ENCODE measurements at places on chromosomes 5 and 9.

- DNase-seq = no peak
Observed at GRCh38 chr5:146516151-146516475, at the start of gene GPR151. GPR151 (minus strand) TSS chr5:146516190; CDS start chr5:146516113, 77 bp downstream.

DNA sequence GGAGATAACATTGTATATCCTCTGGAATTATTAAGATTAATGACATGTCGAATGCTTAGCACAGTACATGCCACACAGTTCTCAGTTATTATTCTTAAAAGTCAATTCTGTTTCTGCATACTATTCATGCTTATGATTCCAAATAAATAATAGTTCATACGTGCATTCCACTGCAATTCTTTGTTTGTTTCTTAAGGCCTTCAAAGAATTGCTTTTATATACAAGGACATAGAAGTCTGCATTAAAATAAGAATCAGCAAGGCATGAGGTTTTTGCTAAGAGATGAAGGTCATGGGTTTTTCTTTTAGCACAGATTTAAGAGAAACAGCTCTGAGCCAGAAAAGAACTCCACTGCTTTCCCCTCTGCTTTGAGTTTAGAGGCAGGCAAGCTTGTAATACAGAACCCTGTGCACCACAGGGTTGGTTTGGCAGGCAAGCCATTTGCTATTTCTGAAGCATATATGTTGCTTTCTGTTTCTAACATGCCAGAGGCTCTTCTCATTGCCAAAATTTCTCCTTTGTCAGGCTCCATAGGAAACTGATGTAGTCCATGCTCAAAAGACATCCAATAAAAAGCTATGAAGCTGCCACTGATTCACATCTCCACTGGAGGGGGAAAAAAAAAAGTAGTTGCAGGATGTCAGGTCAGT lies 420.6 kb upstream of the TYRP1 start:
- no peak for DNase-seq

- DNase-seq = no peak
Observed at GRCh38 chr5:60597572-60598320, 102.2 kb downstream of the DEPDC1B start.

- no peak for DNase-seq
Observed at GRCh38 chr5:157328277-157328912, 62.5 kb downstream of the CYFIP2 start.

GRCh38 chr9:134923466-134923865 lies 5.8 kb upstream of the FCN1 start:
- DNase-seq = no peak

GRCh38 chr5:68282001-68282400 lies 66.4 kb downstream of the PIK3R1 start:
- DNase-seq = no peak

DNA sequence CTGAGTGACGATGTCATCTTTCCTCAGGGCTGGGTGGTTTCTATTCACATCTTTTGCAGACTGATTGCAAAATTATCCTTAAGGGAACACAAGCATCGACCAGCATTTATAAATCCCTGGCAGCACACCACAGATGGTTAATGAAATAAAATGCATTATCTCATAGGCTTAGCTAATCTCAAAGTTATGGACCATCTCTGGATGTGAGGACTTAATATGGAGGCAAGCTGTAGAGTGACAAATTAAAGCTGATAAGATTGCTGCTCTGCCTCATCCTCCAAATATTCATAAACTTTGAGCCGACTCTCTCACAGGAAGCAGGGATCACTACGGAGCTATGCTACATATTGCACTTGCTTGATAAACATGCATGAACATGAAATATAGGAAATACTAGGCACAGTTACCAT lies 663.2 kb upstream of the RGMB start:
- DNase-seq = no peak

DNA sequence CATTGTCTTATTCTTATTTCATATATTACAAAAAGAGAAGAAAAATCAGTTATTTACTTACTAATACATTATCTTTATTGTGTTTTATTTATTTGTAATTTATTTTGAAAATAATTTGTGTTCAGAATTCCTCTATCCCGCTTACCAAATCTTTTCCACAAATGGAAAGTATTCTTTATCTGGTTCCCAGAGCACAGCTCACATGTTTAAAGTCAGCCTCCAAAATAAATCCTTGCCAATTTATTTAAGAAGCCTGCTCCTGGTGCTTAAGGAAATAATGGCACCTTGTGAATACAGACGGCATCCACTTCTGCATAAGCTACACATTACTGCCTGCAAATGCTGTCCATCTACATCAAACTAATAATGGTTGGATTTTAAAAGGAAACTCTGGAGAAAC lies 435.4 kb downstream of the MTRR start:
- no peak for DNase-seq

DNA sequence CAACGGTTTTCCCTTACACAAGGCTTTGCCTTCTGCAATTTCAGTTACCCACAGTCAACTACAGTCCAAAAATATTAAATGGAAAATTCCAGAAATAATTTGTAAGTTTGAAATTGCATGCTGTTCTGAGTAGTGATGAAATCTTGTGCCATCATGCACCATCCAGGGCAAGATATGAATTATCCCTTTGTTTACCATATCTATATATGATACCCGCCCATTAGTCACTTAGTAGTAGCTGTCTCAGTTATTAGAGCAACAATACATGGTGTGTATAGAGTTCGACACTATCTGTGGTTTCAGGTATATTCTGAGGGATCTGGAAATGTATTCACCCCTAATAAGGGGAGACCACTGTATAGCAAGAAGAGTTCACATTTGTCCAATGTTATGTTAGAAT lies 29.4 kb downstream of the ERBIN start:
- DNase-seq = no peak

GRCh38 chr5:9838916-9839315 lies 208.8 kb upstream of the TAS2R1 start:
- no peak for DNase-seq

DNA sequence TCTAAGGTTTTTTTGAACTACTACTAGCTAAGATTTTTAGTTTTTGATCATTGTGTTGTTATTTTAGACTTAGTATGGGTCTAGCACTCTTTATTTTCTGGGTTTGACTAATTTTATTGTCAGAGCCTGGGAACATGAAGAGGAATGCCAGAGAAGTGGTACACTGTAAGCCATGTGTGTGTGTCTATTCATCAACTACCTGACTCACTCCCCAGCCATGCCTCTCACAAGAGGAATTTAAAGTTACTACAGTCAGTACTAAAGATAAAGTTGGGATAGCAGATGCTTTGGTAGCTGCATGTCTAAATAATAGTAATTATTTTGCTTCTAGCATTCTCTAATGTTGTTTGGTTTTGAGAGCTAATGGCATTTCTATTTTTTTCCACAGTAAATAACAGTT lies 264.8 kb downstream of the CSNK1G3 start:
- no peak for DNase-seq

- DNase-seq = no peak
Observed at GRCh38 chr5:154193283-154193682, 2.8 kb downstream of the GALNT10 start.

GRCh38 chr5:168947212-168947868 lies 353.6 kb downstream of the SLIT3 start:
- DNase-seq = no peak

DNA sequence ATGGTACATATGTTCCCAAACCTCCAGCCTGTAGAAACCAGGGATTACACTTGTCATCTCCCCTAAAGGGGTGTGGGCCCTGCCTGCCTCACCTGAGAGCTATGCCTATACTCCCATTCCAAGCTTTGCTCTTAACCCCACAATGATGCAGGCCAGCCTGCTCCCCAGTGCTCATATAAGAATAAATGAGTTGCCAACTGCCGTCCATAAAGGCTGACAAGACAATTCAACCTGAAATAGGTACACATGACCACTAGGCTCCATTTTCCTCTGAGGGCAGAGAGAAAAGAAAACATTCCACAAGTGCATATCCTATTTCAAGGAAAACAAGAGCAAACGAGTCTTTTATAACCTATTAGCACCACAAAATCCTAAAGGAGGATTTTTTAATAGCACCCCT lies 28.4 kb downstream of the SKP1 start:
- no peak for DNase-seq

DNA sequence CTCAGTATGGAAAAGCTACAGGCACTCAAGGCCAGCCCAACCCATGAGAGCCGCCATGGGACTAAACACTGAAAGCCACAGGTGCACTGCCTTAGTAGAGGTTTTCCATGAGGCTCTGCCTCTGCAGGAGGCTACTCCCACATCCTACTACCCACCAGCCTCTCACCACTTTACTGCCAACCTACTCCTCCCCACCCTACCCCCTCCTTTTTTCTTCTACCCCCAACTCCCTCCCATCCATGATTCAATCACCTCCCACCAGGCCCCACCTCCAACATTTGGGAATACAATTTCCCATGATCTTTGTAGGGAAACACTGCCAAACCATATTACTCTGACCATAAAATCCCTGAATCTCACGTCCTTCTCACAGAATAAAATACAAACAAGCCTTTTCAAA lies 101.6 kb upstream of the CTSV start:
- no peak for DNase-seq

Data from stimulated activated CD4-positive, alpha-beta T cell treated with anti-CD3 and anti-CD28 coated beads, Interleukin-1b, Interleukin-23, amount 100 ng/mL, for 1 hour (primary cell).